Stimulated activated CD4-positive, alpha-beta T cell treated with anti-CD3 and anti-CD28 coated beads, Interleukin-12 subunit alpha, Interleukin-12 subunit beta, amount 100 ng/mL, for 24 hours (primary cell): ENCODE measurements at places on chromosomes 12 and 14.

- DNase-seq: no peak
Measured at GRCh38 chr12:59484575-59484974, 111.3 kb upstream of the SLC16A7 start.

GRCh38 chr14:77104393-77104792, 6.3 kb downstream of the CIPC start:
- DNase-seq: no peak

GRCh38 chr12:102454808-102455760, 25.3 kb downstream of the IGF1 start:
- DNase-seq: no peak

- DNase-seq: no peak
Measured at GRCh38 chr12:84741692-84742091, 170.9 kb downstream of the SLC6A15 start.

- DNase-seq: no peak
Measured at GRCh38 chr14:52110441-52111086, 41.7 kb upstream of the NID2 start.

DNA sequence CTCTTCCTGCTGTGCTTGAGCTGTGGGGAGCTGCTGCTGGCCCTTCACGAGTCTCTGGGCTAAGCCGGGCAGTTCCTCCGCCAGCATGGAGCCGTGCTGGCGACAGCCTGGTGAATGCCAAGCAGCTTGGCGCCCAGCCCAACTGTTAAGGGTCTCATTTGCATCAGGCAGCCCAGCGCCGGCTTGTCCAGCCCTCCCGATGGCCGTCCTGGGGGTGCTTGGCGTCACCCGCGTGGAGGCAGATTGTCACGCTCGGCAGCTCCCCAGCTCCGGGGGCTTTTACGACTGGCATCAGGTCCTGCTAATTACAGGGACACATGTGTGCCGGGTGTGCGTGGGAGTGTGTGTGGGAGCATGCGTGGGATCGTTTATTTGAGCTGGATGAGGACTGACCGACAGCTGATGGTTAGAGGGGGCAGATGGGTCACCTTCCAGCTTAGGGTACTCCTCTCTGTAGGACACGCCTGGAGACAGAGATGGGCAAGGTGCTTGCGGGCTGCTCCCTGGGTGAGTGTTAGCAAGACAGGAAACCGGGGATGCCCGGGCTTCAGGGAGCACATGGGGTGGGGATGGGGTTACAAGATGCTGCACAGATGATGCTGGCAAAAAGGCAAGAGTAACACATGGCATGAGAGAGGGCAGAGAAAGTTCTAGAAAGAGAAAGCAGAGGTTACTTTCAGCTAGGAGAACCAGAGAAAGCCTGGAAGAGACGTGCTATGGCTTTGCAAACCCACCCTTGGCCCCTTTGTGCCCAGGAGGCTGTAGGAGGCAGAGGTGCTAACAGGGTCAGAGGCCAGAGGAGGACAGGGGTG, 64.1 kb downstream of the KIF26A start:
- DNase-seq: no peak

GRCh38 chr12:105357162-105357691, 26.7 kb downstream of the C12orf75 start:
- DNase-seq: no peak

DNA sequence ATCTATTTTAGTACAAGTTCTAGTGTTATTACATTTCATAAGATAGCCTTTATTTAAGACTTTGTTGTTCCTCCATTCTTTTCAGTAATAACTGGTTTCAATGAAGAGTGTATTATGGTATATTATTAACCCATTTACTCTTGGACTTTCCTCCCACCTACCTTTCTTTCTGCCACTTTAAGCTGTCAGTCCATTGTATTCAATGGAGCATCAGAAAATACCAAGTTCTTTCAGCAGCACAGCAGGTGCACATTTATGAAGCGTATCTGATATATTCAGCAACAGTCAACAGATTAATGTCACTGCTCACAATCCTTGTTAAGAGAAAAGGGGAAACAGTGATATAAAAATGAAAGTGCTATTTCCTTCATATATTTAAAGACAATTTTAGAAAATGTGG, 660.9 kb downstream of the C12orf50 start:
- DNase-seq: no peak

DNA sequence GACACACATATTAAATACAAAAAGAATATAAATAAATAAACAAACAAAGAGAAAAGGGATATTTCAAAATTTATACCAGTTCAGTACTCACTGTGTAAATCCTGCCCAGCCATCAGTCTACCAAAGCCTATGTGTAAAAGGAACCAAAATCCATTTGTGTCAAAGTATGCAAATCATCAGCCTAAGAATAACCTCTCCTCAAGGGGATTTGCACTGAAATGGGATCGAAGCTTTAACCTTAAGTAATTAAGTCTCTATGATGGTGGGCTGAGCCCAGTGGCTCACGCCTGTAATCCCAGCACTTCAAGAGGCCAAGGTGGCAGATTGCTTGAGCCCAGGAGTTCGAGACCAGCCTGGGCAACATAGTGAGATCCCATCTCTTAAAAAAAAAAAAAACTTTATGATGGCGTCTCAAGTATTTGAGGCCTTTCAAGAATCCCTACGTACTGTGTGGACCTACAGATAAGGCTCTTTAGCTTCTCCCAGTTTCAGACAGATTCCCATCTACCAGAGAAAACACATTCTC, 57.8 kb upstream of the METAP2 start:
- DNase-seq: no peak

DNA sequence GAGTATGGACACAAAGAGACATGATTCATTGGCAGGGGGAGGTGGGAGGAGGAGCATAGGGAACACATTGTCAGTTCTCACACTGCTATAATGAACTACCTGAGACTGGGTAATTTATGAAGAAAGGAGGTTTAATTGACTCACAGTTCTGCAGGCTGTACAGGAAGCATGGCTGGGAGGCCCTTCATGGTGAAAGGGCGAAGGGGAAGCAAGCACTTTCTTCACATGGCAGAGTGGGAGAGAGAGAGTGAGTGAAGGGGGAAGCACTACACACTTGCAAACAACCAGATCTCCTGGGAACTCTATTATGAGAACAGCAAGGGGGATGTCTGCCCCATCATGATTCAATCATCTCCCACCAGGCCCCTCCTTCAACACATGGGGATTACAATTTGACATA, 391.8 kb downstream of the BMP4 start:
- no peak for DNase-seq

DNA sequence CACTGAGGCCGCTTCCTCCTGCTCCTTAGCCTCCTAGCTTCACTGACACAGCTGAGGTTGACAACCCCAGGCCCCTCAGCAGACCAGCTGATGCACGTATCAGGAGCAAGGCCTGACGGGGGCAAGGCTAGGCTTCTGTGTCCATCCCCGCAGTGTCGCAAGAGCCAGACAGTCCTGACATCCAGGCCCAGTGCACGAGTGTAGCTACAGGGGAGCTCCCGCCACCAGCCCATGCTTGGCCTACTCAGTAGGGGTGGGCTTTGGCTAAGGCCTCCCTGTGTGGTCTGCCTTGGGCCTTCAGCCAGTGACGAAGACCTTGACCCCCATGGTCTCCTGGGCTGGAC, 179.1 kb downstream of the DPF3 start:
- no peak for DNase-seq

DNA sequence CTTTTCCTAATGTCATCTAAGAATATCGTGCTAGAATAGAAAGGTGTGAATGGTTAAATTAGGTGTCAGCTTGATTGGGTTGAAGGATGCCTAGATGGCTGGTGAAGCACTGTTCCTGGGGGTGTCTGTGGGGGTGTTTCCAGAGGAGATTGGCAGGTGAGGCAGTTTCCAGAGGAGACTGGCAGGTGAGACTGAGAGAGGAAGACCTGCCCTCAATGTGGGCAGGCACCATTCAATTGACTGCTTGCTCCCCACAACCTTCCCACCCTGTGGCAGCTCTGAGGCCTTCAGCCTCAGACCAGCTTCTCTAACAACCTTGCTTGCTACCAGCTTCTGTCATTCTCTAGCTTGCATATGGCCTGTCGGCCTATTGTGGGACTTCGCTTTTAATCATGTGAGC, 9.2 kb downstream of the RNASE9 start:
- no peak for DNase-seq

GRCh38 chr14:68927956-68928675, 51.0 kb downstream of the ACTN1 start:
- no peak for DNase-seq

- peak; percentile 73 for DNase-seq
Measured at GRCh38 chr12:4273652-4274395, at the start of gene CCND2. Gene CCND2 (plus strand): TSS chr12:4273762. CDS start chr12:4274041, 279 bp downstream.

- no peak for DNase-seq
Measured at GRCh38 chr12:120874547-120875245, 29.5 kb downstream of the SPPL3 start.

DNA sequence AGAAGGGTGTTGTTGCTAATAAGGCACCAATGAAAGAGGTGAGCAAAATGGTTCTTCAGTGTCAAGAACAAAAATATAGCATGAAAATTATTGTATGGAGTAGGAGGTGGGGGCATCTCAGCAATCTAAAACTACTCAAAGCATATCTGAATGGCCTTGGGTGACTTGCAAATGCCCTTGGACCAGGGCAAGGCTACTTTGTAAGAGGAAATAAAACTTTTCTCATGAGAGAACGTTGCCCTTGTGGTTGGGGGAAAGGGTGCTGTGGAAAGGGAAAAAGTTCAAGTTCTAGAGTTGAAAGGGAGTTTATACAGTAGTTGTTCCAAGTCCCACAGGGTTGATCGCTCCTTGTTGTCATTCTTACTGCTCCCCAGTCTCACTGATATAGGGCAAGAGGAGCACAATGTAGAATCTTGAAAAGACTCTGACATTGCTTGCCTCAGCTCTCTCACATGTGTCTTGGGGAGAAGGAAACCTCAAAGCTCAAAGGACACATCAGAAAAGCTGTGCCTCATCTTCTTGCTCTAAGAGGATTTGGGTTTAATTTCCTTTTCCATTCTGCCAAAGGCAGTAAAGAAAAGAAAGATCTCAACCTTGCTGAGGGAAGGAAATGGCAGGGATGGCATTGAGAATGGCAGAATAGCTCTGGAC, 270.5 kb downstream of the DUSP6 start:
- no peak for DNase-seq

GRCh38 chr12:8991371-8992345, 2.3 kb downstream of the KLRG1 start:
- no peak for DNase-seq

GRCh38 chr12:22728987-22729386, 104.0 kb downstream of the ETNK1 start:
- no peak for DNase-seq

- no peak for DNase-seq
Measured at GRCh38 chr14:74606727-74607126, 5.3 kb downstream of the LTBP2 start.

GRCh38 chr12:113041560-113041959, 15.0 kb upstream of the DTX1 start:
- DNase-seq: no peak

- peak; percentile 18 for DNase-seq
Measured at GRCh38 chr12:71746974-71747611, 7.6 kb upstream of the RAB21 start.

DNA sequence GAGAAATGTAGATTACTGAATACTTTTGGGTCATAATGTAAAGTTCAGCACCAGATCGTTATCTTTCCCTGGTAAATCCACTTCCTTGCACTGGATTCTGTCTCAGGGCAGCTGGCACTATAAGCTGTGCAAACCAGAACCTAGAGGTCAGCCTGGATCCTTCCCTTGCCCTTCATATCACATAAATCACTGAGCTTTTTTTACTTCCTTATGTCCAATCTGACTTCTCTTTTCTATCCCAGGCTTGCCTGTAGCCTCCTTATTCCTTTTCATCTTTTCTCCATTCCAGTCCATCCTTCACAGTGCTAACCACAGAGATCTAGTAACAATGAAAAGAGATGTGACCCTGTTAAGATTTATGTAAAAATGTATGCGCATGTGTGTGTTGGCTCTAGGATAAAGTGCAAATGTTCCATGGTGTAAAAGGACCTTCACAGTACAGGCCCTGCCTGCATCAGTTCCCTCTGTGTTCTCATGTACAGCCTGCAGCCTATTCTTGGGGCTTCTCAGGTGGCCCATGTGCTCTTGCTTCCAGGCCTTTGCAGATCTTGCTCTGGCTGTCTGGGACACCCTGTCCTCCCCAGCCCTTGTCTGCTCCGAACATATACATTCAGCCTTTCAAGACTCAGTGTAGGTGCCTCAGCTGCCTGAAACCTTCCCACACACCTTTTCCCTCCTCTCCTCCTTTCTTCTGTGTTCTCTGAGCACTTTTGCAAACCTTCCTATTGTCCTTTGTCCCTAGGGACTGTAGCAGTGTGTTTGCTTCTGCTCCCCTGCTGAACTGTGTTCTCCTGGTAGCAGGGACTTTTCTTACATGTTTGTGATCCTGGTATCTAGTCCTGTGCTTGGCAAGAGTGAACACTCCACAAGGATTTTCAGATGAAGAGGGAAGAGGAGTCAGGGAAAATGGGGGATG, 30.0 kb downstream of the PELI2 start:
- DNase-seq: no peak

GRCh38 chr14:96902004-96902403, 104.8 kb downstream of the VRK1 start:
- no peak for DNase-seq

DNA sequence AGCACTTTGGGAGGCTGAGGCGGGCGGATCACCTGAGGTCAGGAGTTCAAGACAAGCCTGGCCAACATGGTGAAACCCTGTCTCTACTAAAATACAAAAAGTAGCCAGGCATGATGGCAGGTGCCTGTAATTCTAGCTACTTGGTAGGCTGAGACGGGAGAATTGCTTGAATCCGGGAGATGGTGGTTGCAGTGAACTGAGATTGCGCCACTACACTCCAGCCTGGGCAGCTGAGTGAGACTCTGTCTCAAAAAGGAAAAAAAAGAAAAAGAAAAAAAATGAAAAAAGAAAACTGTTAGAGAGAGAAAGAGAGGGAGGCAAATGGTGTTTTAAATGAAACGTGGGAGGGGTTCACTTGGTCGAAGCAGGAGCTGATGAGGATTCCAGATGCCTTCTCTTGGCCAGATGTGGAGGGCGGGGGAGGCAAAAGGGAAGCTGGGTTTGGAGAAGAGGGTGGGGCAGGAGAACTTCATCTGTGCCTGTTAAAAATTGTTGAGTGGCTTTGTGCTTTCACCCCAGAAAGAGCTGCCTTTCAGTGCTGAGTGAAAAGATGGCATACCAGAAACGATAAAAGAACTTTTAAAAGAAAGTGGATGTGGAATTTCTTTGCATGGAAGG, 1.1 kb downstream of the EMP1 start:
- no peak for DNase-seq

GRCh38 chr12:16166563-16167470, 110.7 kb downstream of the SLC15A5 start:
- DNase-seq: no peak

DNA sequence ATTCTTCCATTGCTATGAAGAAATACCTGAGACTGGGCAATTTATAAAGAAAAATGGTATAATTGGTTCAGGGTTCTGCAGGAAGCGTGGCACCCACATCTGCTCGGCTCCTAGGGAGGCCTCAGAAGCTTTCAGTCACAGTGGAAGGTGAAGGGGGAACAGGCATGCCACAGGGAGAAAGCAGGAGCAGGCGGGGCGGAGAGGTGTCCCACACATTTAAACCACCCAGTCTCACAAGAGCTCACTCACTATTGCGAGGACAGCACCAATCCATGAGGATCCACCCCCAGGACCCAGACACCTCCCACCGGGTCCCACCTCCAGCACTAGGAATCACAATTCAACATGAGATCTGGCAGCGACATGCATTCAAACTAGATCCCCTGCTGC, 56.0 kb upstream of the C14orf180 start:
- no peak for DNase-seq
